ENCODE measurements at places on chromosomes 6 and 20.
A peak's percentile ranks its signal among the peaks of the same experiment; 100 is the strongest.

DNA sequence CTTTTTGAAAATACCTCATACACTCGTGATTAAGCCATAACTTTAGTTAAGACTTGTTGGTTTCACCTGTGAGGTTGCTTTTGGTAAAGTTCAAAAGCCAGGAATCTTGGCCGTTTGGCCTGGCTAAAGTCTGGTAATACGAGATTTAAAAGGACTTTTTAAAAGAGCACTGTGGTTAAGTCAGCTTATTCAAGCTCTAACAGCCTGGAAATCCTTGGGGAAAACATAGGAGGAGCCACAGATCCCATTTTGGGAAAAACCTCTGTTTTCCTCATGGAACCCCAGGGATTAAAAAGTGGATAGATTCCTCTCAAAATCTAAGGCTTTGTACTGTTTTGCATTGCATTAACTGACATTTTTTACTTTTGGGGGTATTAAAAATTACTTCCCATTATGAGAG lies 13.7 kb upstream of the SLC22A16 start:
- DNase-seq, result no peak

- DNase-seq, result peak; percentile 53
Measured at GRCh38 chr20:33689973-33690372, 3.8 kb upstream of the E2F1 start.

DNA sequence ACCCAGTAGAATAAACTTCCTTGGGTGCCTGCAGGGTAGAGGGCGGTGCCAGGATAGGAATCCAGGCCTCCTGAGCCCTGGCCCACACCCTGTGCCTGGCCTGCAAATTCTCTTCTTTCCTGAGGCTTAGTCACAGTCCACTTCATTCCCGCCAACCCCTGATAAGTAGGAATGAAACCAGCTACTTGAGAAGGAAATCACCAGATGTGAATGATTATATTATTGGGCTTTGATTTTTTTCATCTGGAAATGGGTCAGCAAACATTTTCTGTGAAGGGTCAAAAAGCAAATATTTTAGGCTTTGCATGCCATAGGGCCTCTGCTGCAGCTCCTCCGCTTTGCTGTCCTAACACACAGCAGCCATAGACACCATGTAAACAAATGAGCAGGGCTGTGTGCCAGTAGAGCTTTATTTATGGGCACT lies 50.2 kb downstream of the STK35 start:
- no peak for DNase-seq

GRCh38 chr6:41028561-41029412 lies 10.2 kb downstream of the UNC5CL start:
- DNase-seq, result peak; percentile 30

DNA sequence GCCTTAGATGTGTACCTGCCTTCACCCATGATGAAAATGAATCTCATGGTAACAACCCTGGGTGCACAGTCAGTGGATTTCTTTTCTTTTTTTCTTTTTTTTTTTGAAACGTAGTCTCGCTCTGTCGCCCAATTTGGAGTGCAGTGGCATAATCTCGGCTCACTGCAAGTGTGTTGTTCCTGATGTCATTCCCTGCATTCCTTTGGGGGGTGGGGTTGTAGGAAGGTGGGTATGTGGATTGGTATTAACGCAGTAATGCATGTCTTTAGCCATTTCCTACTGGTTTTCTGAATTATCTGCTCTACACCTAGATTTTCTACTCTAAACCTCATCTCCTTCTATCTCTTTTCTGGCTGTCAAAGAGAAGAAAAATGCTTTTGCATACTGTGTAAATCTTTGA lies 146.6 kb downstream of the RNF144B start:
- DNase-seq, result no peak

- no peak for DNase-seq
Measured at GRCh38 chr6:41646026-41646795, 7.9 kb downstream of the MDFI start.

DNA sequence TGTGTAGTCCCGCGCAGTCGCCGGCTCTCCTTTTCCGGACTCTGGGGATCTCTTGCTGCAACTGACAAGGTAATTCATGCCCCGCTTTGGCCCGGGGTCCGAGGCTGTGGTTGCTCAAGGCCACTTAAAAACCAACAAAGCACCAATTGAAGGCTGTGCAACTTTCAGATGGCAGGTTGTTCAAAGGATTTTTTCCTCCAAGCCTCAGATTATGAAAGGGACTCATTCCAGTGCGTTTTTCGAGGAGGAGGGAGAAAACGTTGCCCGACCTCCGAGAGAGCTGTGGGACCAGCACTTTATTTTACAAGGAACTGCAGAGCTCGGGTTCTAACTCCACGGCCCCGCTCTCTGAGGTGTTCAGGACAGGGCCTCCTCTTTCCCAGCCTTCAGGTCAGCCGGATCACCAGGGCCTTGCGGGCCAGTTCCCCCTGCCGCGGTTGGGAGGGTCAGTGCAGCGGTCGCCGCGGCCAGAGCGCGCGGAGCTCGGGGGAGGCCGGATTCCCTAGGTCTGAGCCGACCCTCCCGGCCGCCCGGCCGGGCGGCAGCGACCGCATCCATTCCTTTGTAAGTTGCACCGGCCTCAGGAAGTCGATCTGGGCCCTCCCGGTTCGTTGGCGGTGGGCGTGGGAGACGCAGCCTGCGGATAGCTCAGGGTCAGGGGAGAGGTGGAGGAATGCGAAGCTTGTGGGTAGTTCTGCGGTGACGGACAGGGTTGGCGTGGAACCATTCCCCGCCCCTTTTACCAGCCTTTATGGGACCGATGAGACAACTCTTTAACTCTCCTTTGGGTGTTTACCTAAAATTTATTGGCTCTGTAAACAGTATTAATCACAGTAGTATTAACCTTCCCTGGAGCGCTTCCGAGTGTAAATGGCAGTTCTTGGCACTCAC lies 1.6 kb downstream of the UTRN start:
- no peak for DNase-seq

GRCh38 chr6:44627091-44627882 lies 239.8 kb downstream of the CDC5L start:
- DNase-seq, result peak; percentile 6

DNA sequence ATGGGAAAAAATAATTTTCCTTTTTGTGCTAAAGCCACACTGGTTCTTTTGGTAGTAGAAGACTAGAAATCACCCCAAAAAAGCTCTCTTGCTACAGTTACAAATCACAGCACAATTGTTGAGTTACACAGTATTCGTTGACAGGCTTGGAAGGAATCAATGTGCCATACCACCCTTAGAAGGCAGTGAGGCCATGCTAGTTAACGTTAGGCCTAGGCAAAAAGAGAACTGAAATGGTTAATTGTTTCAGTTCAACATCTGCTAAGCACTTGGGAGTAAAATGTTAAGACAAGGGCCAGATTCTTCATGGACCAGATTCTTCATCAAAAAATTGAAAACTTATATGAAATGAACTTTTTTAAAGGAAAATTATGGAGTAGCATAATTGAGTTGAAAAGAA lies 626.2 kb downstream of the UTRN start:
- DNase-seq, result no peak

GRCh38 chr6:105484238-105485161 lies 81.6 kb upstream of the PREP start:
- DNase-seq, result no peak

- DNase-seq, result no peak
Measured at GRCh38 chr6:100118301-100118700, 124.3 kb upstream of the MCHR2 start.
